ENCODE measurements at places on chromosomes 13 and 19.

DNA sequence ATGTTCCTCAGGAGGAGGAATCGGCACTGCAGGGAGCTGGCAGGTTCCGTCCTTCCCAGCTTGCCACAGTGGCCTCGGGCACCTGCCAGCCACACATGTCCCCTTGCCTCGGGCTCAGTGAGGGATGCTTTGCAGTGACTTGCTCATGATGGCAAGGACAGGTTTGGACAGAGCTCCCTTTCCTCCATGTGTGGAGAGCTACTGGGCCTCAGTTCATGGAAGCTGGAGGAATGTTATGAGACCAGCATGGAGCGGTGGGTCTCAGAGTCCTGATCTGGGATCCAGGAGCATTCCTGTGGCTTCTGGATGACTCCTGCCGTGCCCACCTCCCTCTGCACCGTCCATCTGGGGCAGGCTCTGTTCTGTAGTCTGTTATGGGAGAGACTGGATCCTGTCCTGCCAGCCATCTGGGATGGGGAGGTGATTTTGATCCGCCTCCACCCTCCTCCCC is 59.2 kb downstream of the SIPA1L3 start:
- DNase-seq = no peak

- no peak for DNase-seq
Measured at GRCh38 chr13:106153876-106154275, 381.6 kb downstream of the EFNB2 start.

GRCh38 chr19:2616741-2617392 is 85.6 kb downstream of the GNG7 start:
- no peak for DNase-seq

- no peak for DNase-seq
Measured at GRCh38 chr13:92259523-92259922, 861.1 kb downstream of the GPC5 start.

- DNase-seq = no peak
Measured at GRCh38 chr13:98677398-98677797, 75.1 kb downstream of the SLC15A1 start.

DNA sequence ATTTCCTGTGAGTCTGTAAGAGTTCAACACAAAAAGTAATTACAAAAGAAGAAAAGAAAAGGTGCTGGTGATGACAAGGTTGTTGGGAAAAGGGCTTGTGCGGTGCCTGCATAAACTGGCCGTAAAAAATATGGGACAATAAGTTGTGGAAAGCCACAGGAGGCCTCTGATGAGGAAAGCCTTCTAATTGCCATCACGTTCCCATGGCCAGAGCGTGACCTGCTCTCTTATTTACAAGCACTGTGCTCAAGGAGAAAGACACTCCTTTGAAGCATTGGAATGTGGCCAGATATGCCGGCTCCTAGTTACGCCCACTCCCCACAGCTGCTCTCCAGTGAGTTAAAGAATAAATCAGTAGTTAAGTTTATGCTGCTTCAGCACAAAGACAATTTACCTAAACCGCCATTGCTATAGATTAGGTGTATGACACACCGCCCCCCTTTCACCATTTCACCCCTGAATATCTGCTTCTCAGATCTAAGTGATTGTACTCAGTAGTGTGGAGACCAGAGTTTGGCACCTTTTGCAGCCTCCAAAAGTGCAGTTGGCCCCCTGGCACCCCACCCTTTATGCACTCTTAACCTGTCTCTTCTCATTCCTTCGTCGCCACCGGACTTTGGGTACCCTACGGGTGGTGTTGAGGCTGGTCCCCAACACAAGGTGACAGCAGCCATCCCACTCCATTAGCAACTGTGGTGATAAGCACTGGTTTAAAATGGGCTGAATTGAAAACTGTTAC is 8.1 kb upstream of the PGLYRP1 start:
- no peak for DNase-seq

DNA sequence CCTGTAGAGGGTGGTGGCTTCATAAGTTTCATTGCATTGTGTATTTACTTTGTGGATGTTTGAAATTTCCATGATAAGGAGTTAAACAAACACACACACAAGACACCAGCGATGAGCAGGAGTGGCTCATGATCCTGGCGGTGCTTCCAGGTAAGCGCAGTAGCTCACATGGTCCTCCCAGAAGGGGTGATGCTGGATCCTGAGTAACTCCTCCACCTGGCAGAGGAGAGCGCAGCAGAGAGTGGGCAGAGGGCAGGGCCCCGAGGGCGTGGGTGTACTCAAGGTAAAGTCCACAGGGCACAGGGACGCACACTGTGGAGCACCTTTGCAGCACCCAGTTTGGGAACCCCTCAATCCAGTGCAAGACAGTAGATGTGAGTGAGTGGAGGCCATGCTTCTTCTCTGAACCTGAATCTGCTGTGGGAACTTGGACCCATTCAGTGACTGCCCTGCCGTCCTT is 54.0 kb downstream of the RFX2 start:
- no peak for DNase-seq

Measured in activated naive CD4-positive, alpha-beta T cell (primary cell).